ENCODE measurements at places on chromosomes 2 and 18.

DNA sequence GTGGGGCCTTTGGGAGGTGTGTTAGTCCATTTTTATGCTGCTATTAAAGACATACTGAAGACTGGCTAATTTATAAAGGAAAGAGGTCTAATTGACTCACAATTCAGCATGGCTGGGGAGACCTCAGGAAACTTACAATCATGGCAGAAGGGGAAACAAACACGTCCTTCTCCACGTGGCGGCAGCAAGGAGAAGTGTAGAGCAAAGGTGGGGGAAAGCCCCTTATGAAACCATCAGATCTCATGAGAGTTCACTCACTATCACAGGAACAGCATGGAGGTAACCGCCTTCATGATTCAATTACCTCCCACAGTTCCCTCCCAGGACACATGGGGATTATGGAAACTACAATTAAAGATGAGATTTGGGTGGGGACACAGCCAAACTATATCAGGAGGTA is 187.1 kb upstream of the OSR1 start:
- no peak for DNase-seq

DNA sequence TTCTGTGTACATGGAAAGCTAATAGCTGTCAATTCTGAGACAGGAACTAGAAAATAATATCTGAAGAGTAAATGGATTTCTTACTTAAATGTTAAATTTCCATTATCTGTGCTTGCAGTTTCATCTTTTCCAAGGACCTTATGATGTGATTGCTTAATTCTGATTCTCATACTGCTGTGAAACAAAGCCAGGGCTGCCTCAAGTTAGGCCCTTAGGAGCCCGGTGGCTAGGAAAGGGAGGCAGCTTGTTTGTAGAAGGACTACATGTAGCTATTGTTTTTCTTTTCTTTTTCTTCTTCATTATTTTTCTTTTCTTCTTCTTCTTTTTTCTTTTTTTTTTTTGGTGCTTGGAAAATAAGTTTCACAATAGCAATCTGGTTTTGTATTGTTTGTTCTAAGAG is 50.5 kb downstream of the XRCC5 start:
- DNase-seq: no peak

- DNase-seq: no peak
These were observed 140.1 kb upstream of the NETO1 start for GRCh38 chr18:73007915-73008308.

GRCh38 chr2:156125018-156125417 is 207.5 kb downstream of the NR4A2 start:
- DNase-seq: no peak

- DNase-seq: no peak
These were observed 186.6 kb downstream of the PID1 start for GRCh38 chr2:229084447-229084846.

DNA sequence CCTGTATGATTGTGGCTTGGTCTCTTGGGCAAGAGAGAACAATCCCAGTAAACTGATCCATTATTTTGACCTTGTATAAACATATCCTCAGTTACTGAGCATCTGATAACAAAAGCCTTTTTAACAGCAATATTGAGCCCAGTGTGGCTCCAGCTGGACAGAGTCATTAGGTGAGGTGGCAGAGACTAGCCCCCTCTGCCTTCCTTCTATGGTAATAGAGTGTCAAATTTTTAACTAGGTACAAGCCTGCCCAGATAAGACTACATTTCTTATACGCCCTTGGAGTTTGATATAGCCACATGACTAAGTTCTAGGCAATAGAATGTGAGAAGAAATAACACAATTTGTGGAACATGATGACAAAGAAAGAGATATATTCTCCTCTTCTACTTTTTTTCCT is 56.2 kb downstream of the HNMT start:
- no peak for DNase-seq

DNA sequence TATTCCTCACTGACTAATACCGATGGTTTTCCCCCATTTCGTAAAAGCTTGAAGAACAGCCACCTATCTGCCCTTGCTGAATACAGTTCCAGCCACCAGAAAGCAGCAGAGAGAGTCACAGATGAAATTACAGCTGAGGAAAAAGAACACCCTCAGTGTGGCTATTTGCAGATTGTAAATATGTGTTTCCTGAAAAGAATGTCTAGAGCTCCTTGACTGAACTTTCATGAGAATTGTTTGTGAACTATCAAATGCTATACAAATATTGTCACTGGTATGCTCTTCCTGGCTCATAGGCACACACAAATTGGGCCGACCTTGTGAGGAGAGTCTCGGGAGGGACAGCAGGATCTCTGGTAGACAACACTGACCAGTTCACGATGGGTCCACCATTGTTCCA is 58.1 kb upstream of the TTC39C start:
- no peak for DNase-seq

DNA sequence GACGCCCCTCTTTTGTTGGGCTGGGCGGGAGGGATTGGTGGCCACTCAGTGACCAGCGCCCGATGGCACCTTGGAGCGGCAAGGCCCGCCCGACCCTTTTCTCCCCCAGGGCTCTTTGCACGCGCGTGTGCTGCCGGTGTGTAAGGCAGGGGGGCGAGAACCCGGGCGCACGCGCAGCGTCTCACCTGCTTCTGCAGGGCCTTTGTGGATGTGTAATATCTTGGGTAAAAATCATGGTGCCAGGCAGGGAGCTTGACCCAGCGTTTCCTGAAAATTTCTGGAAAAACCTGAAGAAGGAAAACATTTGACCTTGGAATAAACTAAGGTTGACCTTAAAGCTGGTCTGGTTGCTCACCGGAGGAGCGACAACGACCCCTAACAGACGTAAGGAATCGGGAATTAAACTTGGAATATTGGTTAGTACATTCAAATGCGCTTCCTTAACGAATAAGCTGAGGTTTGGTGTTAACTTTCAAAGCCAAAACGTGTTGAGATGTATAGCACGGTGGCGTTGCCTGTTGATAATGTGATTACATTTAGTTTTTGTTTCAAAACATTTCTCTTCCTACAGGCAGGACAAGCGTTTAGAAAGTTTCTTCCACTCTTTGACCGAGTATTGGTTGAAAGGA is 438 bp downstream of the HSPE1 start:
- no peak for DNase-seq

DNA sequence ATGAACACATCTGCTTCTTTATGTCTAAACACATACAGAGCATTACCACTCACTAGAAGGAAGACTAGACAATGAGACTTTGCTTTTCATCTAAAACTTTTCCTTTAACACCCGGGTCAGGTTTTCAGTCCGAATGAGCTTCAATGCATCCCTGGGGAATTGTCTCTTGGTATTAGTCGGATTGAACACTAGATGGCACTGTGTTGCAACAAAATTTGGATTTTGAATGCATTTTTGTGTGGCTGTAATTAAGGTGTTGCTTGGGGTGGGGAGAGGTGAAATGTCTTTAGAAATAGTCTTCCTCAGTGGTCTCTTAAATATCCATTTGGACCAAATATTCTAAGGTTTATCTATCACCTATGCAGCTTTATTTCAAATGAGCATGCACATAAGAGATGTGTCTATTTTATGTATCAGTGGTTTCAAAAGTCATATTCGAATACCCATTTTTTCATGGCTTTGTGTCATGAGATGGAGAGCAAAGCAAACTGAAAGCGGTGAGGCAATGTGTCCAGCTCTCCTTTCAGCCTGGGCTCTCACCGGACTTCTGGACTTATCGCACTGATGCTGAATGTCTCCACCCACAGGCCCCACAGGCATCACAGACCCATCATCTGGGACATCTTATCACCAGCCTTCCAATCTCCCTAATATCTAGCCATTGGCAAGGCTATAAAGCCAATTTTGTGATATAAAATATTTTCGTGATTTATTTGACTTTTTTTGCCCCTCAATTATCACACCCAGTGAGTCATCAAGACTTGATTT is 510.3 kb downstream of the RNF144A start:
- peak; percentile 69 for DNase-seq

GRCh38 chr2:161353543-161353942 is 45.3 kb downstream of the PSMD14 start:
- no peak for DNase-seq

DNA sequence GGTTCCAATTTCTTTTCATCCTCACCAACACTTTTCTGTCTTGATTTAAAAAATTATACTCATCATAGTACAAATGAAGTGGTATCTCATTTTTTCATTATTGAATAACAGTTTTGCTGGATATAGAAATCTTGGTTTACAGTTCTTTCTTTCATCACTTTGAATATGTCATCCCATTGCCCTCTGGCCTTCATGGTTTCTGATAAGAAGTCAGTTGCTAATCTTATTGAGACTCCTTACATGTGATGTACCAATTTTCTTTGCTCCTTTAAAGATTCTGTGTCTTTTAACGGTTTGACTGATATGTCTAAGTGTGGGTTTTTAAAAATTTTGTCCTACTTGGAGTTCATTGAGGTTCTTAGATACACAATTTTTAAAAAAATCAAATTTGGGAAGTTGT is 35.0 kb downstream of the SLC3A1 start:
- DNase-seq: no peak

DNA sequence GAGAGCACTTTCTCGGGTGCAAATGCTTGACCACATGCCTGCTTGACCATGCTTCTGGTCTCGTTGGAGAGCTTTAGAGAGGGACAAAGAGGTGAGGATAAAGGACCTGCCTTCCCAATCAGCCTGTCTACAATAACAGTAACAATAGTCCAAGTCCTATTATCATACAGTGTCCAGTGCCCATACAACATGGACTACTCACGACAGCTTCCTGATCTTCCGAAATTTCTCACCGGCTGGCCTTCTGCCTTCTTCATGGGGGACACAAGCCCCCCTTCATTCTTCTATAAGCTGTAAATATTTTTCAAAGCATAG is 329.0 kb downstream of the PAX3 start:
- DNase-seq: no peak

DNA sequence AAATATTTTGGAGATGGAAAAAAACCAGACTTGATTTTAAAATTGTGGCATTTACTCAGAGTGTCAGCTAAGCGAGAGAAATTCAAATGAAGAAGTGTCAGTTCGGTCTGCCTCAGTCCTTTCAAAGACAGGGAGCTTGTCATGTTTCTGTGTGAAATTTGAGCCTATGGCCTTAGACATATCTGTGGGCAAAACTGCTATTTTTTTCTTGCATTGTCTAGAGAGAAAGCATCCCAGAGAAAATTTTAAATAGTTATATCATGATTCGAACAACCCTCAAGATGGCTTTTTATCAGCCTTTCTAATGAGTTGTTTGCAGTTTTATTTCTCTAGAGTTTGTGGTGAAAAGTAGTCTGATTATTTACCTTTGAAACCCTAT is 50.2 kb upstream of the KCNE4 start:
- DNase-seq: no peak

DNA sequence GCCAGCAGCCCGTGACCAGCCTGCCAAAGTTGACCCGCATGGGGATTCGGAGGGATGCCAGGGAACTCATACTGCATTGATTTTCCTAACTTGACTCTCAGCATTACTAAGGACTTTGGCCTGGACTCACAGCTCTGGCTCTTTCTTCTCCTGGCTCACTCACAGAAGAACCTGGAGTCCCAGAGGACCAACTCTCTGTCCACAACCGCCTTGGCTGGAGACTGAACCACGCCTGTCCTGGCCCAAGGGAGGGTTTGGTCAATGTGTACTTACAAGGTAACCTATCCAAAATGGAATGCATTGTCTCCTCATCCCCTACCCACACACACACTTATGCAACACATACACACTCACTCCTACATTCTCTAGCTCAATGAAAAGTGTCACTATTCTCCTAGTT is 135.6 kb upstream of the KLHL29 start:
- DNase-seq: no peak

GRCh38 chr18:61908661-61909060 is 15.9 kb upstream of the RNF152 start:
- no peak for DNase-seq

GRCh38 chr2:133516405-133517026 is 51.7 kb downstream of the NCKAP5 start:
- DNase-seq: no peak

Measured in SHP77 (cell line).